Activated CD8-positive, alpha-beta T cell treated with anti-CD3 and anti-CD28 coated beads for 36 hours (primary cell): ENCODE measurements at places on chromosomes 5 and 9.
A peak's percentile ranks its signal among the peaks of the same experiment; 100 is the strongest.

DNA sequence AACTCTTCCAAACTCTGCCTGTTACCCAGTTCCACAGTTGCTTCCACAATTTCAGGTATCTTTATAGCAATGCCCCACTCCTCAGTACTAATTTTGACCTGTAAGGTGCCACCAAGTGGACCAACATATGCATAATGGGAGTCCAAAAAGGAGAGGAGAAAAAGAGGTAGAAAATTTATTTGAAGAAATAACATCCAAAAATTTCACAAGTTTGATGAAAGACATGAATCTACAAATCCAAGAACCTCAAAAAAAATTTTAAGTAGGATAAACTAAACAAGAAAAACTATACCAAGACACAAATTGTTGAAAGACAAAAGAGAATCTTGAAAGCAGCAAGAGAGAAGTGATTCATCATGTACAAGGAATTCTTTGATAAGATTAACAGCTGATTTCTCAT lies 79.8 kb downstream of the BARX1 start:
- DNase-seq, result no peak

GRCh38 chr5:57366744-57367143 lies 115.9 kb downstream of the ACTBL2 start:
- DNase-seq, result no peak

DNA sequence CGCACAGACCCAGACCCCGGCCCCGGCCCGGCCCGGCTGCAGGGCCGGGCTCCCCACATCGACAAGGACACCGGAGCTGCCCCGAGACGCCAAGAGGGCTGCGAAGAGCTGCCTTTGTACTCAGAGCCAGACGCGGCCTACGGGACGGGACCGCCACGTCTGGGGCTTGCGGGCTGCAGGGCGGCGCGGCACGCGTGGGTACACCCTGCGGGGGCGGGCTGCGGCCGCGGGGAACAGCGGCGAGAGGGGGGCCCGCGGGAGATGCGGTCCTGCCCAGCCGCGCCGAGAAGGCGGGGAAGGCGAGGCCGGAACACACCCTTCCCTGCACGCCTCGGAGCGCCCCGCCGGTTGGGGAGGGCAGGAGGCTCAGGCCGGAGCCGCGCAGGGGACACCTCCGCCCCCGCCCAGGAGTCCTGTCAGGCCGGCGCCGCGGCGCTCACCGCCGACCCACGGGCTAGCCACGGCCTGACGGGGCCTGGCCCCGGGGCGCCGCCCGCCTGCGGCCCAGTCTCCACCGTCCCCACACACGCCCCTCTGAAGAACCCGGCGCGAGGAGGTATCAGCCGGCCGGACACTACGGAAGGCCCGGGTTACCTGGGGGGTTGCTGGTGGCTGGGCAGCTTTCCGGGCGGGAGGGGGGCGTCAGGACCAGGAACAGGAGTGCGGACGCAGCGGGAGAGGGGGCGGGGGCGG lies 478 bp downstream of the RAB14 start:
- peak; percentile 43 for DNase-seq

GRCh38 chr5:64074533-64074932 lies 91.1 kb upstream of the RNF180 start:
- no peak for DNase-seq

GRCh38 chr5:174625591-174626350 lies 98.6 kb upstream of the MSX2 start:
- DNase-seq, result no peak
